ENCODE measurements at places on chromosomes 12 and 14.

- no peak for DNase-seq
Measured at GRCh38 chr14:93799989-93800921, 12.0 kb upstream of the PRIMA1 start.

- no peak for DNase-seq
Measured at GRCh38 chr12:127223731-127224130, 1043.2 kb upstream of the TMEM132C start.

GRCh38 chr14:70265422-70265821, 76.7 kb upstream of the SLC8A3 start:
- DNase-seq = no peak

DNA sequence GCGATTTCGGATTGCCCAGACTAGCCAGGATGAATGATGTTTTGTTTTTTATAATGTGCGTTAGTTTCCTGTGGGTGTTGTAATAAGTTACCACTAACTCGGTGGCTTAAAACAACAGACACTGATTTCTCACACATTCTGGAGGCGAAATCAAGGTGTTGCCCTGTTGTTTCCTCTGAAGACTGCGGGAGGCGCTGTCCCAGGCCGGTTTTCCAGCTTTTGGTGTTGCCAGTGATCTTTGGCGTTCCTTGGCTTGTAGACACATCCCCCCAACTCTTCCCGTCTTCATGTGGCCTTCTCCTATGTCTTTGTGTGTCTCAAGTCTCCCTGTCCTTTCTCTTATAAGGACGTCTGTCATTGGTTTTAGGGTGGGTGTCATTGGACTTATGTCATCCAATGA, 267.7 kb downstream of the AACS start:
- no peak for DNase-seq

DNA sequence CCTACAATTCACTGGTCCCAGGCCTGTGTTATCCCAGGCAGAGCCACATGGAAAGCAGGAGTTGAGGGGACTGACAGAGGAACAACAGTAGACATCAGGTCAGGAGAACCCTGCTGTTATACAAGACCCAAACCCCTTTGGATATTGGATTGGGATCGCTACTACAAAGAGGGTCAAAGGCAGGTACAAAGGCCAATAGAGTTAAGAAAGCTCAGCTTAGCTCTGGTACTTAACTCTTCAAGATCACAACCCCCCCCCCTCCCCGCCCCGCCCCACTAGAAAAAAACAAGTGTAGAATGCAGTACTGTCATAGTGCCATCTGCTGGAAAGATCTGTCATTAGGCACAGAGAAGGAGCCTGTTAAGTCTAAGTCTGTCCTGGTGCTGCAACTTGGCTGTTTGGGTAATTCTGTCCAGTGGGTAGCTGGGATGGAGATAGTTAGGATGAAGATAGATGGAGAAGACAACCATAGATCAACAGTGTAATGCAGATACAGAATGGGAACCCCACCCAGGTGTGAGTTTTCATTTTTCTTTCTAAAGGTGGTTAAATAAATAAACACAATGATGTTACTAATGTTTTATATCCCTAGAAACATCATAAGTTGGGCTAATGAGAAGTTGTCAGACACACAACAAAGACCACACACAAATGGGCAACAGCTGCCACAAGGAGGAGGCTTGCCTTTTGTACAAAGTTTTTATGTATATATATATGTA, 17.2 kb downstream of the REM2 start:
- DNase-seq = peak; percentile 76

DNA sequence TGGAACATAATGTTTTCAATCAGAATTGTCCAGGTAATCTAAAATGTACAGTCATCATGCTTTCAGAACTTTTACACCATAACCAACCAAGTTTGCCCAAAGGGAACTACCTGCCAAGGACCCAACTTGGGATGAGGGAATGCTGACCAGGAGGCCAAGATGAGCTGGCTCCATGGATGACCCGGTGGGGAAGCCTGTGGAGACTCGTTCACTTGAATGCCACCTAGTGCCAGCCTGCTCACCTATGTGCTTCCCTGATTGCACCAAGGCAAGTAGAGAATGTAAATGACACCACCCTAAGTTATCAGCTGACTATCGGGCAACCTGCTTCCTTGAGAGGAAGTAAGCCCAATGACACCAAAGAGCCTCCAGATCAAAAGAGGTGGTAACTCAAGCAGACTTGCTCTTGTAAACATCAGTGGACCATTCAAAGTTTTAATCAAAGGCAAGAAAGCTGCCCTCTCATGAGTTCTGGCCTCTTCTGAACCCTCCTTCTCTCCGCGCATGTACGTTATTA, 137.3 kb downstream of the TTC7B start:
- DNase-seq = no peak

DNA sequence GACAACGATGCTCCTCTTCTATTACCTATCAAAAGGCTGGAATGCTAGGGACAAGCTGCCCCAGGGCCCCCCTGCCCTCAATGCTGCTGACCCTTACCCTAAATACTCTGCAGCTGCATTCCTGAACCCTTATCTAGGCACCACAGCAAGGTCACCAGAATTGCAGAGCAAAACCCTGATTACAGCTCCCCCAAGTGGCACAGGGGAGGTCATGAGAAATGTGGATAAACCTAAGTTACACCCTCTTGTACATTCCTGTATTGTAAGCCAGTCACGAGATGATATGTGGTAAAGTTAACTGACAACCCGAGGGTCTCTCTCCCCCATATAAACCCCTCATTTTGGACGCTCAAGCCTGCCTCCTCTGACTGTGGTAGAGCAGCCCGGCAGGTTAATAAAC, 411.8 kb upstream of the STXBP6 start:
- no peak for DNase-seq

DNA sequence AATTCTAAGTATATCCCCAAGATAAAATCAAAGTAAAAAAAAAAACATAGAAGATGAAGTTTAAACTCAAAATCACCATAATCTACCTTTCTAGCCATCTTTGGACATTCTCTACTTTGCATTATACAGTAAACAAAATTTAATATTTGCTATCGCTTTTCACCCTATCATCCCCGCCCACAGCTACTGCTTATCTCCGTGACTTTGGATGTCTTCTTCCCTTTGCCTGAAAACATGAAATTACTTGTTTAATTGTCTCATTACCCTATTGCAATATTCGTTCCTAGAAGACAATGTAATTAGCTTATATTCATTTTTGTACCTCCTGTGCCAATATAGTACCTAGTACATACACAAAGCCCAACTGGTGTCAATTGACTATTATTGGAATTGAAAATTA, 9.3 kb downstream of the SYNJ2BP start:
- no peak for DNase-seq

DNA sequence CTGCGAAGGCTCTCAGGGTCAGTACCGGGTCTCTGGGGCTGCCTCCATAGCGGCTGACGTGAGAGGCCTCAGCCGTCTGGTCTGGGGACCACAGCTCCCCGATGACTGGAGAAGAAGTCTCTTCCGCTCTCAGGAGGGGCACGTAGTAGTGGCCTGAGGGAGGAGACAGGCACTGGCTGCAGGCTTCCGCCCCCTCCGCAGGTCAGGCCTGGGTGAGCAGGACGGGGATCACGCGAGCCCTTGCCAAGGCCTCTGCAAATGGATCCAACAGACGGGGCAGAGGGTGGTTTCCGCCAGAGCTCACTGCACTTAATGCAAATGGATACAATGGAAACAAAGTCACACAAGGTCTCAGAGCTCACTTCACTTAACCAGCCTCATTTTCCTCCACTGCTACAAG, 24.7 kb downstream of the ANKLE2 start:
- no peak for DNase-seq

GRCh38 chr12:45168976-45169375, 46.9 kb upstream of the ANO6 start:
- DNase-seq = no peak

DNA sequence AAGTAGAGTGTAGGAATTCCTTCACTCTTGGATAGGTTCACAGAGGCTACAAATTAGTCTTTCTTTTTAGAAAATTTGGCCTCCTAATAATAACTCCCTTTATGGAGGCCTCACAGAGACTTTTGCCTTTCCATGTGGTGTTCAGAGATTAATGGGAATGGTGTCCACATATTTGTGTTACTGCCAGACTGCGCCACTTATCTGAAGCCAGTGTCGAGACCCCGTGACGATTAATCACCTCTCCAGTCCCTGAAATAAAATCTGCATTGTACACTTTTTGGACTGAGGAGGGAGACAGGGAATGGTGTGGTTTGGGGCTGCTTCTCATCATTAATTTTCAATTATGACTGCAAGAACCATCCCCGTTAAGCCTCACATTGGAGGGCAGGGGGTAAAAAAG, 980.5 kb downstream of the FLRT2 start:
- no peak for DNase-seq

DNA sequence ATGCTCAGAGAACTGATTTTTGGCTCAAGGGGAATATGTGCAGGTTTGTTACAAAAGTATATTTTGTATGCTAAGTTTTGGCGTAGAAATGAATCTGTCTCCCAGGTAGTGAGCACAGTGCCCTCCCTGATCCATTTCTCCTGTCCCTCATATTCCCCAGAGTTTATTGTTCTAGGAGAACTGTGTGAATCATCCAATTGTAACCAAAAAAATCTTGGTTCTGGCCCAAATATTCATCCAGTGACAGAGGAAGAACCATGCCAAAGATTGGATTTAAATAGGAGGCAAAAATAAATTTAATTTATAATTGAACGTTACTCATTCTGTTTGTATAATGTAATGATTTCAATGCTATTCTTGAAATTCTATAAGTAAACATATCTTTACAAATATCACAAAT, 4.8 kb downstream of the CATSPERB start:
- DNase-seq = no peak

DNA sequence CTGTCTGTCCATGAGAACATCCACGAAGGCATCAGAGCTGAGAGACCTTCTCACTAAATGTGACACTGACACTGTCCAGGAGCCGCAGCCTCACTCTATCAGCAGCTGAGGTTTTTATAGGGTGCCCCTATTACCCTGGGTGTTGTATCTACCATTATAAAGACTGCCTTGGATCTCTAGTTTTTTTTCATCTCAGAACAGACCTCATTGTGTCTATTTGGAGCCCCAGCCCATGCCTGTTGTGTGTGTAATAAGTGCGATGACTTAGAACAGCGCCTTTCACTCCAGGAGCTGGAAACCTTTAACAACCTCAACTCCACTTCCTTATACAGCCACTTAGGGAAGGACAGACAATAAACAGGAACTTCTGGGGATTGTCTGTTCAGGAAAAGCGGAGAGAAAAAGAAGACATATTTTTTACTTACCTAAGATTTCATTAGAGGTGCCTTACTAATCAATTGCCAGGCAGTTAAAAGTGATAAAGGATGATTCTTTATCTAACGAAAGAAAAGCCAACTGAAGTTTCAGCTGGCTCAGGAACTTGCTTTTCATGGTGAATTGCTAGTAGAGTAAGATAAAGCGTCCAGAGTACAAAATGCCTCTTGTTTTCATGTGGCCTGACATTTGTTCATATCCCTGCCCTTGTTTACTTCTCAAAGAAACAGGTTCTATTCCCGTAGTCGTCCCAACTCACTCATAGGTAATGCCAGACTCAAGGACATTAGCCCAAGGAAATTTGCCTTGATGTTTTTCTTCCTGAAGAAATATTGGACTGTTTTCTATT, 420.6 kb downstream of the RAD51B start:
- no peak for DNase-seq

DNA sequence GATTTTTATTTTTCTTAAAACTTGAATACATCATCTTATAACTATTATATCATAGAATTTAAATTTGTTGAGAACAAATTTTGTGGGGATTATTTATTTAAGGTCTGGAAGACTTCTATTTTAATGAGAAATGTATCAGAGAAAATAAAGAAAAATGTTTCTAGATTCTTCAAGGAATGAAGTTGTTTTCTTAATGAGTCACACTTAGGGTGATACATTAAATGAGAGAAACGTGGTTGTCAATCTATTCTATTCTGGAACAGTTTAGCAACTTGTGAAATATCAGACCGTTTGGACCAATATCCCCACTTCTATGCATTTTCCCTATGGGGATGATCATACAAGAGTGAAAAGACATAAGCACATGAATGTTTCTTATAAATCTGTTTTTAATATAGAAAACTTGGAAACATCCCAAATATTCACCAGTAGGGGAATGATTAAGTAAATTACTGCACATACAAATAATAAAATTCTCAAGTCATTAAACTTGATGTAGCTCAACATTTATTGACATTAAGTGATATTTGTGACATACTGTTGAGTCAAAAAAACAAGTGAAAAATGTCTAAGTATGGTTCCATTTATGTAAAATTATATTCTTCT, 88.5 kb downstream of the E2F7 start:
- DNase-seq = no peak

DNA sequence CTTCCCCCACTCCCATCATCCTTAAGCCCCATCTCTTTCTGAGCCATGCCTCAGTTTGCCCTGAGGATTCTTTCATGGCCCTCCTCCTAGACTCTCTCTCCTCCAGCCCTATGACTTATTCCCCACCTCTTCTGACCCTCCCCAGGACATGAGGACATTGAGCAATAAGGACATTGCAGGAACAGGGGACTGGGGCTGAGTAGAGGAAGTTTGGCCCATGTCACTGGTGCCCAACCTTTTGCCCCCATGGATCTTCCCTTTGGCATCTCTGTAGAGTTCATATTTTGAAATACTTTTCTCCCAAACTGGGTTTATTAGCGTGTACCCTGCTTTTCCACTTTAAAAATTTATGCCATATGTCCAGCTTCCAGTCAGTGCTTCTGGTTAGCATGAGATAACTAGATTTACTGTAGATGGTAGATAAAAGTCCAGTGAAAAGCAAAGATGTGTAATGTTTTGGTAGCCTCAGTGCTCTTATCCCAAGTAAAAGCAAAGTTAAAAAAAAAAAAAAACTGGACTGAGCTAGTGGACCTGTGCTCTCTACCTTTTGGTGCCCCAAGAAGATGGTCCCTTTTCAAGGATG, 6.1 kb upstream of the LRP1-AS start:
- no peak for DNase-seq

DNA sequence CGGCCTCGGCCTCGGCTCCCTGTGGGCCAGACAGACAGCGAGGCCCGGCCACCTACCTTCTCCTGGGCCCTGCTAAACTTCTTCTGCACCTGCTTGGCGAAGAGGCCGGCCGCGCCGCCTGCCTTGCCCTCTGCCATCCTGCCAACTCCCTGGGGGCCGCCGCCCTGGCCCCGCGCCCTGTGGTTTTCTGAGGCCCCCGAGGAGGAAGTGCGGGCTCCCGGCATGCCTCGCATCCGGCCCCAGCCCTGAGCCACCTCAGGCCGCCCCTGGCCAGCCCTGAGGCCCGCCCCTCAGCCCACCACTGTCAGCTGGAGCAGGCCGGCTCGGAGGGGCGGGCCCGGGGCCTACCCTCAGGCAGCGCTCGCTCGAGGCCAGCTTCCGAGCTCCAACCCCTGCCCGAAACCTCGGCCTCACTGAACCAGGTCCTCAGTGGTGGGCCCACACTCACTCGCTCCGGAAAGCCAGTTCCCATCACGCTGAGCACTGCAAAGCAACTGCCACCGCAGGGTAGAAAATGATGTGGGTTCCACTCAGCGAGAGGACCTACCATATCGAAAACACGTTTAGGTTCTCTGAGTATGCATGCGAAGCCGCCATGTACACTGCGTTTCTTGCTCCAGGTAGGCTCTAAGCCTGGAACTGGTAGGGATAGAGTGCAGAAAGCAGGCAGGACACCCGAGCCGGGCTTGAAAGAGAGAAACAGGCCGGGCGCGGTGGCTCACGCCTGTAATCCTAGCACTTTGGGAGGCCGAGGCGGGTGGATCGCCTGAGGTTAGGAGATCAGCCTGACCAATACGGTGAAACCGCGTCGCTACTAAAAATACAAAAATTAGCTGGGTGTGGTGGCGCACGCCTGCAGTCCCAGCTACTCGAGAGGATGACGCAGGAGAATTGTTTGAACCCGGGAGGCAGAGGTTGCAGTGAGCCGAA, at the start of gene BIN2:
Gene BIN2, minus strand, starts transcription at position 209 of the 930 bp plus-strand sequence. Its CDS starts 72 bp downstream, at position 137.
- peak; percentile 55 for DNase-seq

- DNase-seq = no peak
Measured at GRCh38 chr14:67900231-67900630, 80.7 kb downstream of the RAD51B start.
